HuH-7.5 (cell line): ENCODE measurements at places on chromosomes 7 and 10.

DNA sequence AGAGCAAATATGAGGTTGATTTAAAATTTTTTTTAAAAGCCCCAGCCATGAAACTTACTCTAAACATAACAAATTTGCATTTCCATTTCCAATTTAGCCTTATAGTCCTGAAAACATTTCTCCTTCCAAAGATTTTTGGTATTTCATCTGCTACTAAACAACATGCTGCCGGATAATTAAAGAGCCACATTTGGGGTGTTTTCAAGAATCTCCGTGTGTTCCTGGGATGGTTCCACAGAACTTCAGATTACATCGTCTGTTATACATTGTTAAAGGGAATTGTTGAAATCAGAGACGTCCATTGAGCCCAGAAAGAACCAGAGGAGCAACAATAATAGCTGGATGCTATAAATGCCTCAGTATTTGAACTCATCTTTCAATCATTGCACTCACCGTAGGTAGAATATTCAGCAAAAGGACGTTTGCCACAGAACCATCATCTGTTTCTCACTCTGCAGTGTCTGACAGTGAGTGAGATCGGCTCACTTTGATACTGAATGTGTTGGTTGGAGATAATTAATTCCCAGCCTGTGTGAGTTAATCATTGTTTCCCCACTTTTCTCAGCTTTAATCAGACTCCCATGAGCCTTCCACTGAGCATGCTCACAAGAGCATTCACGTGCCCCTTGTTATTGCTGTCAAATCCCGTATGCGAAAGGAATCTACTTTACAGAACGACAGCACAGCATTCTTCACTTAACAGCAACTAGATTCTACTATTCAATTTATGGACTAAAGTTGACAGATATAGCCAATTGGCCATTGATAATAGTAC, 128.4 kb upstream of the PALS2 start:
- DNase-seq: no peak

DNA sequence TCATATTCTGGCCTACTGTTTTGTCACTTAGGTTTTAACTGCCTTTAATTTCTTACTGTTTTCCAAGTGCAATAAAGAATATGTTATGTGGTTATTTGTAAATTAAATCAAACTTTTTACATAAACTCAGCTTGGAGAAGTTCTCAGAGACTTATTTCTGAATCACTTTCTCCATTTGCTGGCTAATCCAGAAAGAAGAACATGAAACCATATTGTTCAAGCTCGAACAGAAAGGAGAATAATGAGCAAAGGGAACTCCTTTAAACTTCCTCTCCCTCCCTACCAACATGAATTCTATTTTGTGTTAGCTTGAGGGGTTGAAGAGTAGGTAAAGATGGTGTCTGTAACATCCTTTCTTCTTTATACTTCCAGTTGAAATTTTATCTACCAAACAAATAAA, 52.3 kb downstream of the SHTN1 start:
- no peak for DNase-seq

DNA sequence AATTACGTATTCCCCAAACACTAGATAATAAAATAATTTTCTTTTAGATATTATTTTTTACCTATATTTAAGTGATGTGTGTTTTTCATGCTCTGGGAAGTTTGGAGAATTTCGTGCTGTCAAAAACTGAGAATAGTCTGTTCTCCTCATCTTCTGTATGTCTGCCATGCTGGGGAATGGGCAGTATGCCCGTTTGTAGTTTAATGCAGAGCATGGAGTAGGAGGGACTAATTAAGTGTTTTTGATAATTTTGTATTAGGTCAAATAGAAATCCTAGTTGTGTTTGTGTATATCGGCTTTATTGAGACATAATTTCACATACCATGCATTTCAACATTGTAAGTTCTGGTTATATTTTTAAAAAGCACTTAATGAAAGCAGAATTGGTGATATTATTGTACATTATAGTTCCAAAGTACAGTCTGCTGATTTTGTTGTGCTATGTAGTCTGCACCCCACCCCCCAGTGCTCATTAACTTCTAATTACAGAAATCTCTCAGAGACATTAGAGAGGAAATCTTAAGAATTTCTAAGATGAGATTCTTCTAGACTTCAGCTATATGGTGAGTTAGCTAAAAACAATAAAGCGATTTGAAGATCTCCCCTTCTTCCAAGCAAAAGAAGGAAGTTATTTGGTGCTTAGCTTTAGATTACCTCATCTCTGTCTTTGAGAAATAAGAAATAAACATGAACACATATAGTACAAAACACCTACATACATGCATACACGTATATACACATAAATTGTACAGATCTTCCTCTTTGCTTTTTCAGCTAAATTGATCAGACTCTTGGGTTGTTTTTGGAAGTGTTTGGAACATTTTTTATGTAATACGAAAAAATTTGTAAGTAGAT, 22.2 kb downstream of the ZRANB1 start:
- DNase-seq: no peak

DNA sequence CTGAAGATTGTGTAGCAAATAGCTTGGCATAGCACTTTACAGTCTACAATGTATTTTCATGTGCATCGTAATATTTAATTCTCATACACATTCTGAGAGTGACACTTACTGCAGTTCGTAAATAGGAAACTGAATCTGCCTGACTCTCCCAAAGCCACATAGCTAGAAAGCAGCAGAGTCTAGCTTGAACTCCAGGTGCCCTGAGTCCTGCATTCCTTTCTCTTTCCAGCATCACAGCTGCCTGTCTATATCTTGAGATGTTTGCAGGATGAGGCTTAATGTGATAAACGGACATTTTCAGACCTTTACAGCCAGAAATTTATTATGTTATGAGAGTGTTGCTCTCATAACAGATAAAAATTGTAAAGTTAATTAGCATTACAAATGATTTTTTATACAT, 132.9 kb upstream of the PLXDC2 start:
- DNase-seq: no peak

- no peak for DNase-seq
Observed at GRCh38 chr10:8581521-8582225, 527.2 kb downstream of the GATA3 start.

DNA sequence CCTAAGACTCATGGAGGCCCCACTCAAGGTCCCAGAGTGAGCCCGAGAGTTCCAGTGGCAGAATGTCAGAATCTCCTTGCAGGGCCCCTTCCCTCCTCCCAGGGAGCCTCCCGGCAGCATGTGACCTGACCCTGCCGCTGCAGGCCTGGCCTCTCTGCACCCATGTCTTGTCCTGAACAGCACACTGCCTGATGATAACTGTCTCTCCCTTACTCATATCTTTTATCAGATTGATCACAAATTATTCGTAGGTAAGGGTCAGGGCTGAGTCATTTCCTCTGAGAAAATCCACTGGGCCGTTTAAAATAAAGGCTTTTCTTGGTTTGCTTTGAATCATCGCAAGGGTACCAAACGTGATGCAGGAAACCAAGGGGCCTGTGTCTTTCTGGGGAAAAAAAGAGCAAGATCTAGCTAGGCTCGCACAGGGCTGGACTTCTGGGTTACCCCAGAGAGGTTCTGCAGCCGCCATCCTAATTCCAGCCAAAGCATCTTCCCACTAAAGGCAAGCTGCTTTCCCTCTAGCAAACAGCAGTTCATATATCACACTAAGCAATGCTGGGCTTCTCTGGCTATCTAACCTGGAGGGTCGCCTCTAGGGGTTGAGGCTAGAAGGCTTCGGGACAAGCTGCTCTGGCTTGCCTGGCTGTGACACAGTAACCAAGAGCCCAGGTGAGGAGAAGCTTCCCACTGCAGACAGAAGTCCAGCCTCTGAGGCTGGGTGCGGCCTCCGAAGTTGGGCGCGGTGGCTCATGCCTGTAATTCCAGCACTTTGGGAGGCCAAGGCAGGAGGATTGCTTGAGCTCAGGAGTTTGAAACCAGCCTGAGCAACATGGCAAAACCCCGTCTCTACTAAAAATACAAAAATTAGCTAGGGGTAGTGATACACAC, 104.9 kb downstream of the SPDYE5 start:
- DNase-seq: no peak

- no peak for DNase-seq
Observed at GRCh38 chr10:61124756-61125530, 181.0 kb upstream of the RHOBTB1 start.

DNA sequence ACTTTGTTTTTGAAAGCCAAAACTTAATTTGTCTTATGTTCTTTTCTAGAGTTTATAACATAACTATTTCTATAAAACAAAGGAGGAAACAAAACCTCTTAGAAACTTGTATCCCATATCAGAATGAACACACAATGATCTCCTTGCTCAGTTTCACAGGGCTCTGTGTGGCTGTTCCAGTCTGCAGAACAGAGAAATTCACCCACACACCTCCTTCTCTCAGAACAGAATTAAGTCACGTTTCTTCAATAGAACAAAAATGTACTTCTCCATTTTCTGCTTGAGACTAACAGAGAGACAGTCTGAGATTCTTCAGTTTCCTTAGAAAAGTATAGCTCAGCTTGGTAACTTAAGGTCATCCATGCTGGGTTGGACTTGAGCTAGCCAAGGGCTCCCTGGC, 15.8 kb upstream of the DOCK1 start:
- no peak for DNase-seq
